GM04503 (cell line): ENCODE measurements at places on chromosomes 3 and 15.

DNA sequence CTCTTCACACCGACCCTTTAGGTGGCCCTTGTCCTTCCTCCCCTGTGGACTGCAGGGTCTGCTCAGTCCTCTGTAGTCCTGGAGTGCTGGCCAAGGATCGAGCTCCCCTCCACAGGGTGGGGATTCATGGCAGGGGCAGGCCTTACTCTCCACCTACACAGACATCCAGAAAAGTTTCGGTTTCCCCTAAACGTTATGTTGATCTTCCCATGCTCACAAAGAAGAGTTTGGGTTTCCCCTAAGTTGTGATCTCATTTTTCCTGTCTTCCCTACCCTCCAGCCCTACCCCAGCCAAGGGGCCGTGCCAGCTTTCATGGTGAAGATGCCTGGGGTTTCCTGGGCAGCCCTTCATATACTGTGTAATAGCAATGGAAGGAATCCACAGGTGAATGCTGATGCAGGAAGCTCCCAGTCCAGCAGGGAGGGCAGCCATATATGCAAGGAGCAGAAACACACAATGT lies 10.3 kb downstream of the STOML1 start:
- DNase-seq, result no peak

GRCh38 chr3:51568036-51568435 lies 29.5 kb downstream of the RAD54L2 start:
- no peak for DNase-seq

GRCh38 chr3:113546414-113546893 lies 14.1 kb downstream of the SIDT1 start:
- no peak for DNase-seq

DNA sequence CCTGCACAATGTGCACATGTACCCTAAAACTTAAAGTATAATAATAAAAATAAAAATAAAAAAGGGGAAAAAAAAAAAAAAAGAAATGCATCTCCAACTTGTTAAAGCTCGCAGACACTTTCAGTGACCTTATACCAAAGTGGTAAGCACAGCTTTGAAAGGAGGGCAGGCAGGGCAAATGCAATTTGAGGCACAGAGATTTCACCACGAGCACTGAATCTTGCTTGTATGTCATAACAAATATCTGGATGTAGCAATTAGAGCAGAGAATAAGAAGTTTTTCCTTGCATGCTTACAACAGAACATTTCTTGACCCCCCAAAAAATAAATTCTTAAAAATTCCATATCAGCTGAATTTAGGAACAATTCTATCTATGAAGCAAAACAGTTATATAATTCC lies 66.5 kb downstream of the FBN1 start:
- DNase-seq, result no peak

DNA sequence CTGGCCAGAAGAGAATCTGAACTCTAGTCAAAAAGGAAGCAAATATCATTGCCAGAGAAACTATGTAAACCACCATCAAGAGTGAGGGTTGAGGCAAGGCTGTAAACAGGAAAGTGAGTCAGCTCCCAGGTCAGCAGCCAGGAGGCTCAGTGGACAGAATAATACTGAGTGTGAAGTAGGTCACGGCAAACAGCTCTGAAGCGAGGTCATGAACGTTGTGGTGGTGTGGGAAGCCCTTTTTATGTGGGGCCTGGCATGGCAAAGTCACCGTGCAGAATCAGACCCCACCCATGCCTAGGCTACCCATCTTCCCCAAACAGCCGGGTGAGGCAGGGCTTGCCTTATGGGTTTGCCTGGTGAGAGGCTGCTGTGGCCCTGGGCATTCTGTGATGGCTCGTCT lies 43.9 kb downstream of the THBS1 start:
- peak; percentile 91 for DNase-seq

DNA sequence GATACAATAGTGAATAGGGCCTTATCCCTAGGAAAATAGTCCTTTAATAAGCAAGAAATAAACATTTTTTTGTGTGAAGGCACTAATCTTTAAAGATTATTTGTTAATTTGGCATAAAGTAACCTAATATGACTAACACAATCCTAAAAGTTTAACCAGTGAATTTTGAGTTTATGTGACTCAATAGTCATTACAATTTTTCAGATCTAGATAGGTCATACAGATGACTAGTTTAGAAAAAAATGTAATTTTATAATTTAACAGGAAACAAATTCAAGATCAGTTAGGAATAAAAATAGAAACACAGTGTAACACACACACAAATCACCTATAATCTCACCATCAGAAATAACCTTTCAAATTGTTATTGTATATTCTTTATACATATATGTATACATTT lies 620.7 kb upstream of the ALCAM start:
- DNase-seq, result no peak

- DNase-seq, result no peak
These were observed 2.4 kb downstream of the VGLL4 start for GRCh38 chr3:11641316-11641682.

GRCh38 chr3:122916084-122916483 lies 111.5 kb downstream of the SEMA5B start:
- DNase-seq, result no peak

- DNase-seq, result no peak
These were observed 30.3 kb upstream of the SETD2 start for GRCh38 chr3:47193871-47194859.

DNA sequence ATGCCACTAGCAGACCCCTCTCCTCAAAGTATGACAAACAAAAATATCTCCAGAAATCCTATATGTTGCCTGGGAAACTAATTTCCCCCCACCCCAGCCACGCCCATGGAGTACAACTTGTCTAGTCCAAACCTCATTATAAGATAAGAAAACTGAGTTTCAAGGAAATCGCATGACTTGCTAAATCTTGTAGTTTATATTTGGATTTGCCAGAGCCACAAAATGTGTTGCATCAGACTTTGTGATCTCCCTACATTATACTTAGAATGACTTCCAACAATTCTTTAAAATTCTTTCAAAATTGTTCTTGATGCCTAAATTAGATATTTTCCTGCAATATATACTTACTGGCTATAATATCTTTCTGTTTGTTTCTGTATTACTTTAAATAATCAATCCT lies 1034.4 kb downstream of the IGSF11 start:
- no peak for DNase-seq

GRCh38 chr3:114126461-114126860 lies 52.4 kb downstream of the DRD3 start:
- no peak for DNase-seq

DNA sequence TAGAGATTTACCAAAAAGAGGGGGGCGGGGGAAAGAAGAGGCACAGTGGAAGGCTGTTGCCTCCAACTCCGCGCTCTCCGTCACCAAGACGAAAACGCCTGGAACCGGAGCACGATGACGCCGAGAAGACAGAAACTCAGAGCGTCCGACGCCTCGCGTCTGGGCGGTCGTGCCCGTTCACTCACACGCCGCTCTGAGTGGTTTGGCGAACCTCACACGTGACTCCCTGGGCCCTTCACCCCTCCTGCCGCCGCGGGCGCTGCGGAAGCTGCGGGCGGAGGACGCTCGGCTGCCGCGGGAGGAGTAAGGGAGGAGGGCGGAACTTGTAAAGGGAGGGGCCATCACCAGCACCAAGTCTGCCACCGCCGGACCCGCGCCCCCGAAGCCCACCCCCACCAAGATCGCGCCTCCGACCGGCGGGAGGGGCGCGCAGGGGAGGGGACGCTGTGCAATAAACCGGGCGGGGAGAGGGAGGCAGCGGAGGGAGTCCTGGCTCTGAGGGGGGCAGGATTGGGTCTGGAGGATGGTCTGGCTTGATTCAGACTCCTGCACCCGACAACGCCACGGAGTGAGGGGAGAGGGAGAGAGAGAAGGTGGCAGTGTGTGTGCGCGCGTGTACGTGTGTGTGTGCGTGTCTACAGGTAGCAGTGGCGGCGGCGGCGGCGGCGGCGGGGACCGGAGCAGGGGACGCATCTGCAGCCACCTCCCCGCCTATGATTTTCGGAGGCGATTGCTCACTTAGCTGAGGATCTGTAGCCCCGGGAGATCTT lies 1.9 kb upstream of the NLGN1 start:
- peak; percentile 64 for DNase-seq

DNA sequence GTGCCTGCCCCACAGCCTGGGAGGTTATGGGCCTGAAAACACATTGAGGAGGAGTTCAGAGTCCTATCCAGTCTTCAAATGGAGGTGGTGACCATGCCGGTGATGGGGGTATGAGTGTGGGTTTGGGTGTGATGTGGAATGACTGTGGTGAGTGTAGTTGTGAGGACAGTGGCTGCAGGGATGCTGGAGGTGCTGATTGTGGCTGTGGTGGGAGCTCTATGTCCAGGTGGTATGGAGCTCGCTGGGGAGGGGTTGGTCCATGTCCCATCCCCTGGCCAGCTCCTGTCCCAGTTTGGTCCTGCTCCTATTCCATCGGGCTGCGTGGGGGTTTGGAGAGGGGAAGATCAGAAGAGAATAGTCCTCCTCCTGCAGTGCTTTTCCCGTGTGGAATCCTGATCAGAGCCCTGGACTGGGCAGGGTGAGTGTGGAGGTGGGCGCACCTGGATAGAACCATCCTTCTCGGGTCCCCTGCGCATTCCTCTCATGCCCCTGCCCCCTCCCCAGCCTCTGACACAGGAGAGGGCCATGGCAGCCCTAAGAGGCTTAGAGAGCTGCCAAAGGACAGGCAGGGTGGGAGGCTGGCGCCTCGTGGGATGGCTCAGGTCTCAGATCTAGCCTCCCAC lies 23.0 kb upstream of the GOLGA6C start:
- no peak for DNase-seq

GRCh38 chr3:129625072-129625874 lies 18.8 kb upstream of the PLXND1 start:
- no peak for DNase-seq

DNA sequence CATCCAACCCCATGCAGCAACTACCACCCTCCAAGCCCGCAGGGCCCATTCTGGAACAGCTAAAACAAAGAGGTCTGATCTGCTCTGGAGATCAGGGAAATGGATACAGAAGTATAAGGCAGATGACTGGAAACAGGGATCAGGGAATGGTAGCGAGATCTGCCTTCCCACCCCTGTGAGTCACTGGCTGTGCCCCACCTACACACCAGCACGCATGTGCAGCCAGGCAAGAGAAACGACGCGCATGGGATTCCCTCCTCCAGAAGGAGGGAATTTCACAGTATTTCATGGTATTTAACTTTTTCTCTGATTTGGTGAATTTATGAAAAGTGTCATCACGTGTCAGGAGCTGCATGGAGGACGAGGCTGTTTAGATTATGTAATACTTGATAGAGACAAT lies 116.7 kb downstream of the ARRDC4 start:
- DNase-seq, result no peak

DNA sequence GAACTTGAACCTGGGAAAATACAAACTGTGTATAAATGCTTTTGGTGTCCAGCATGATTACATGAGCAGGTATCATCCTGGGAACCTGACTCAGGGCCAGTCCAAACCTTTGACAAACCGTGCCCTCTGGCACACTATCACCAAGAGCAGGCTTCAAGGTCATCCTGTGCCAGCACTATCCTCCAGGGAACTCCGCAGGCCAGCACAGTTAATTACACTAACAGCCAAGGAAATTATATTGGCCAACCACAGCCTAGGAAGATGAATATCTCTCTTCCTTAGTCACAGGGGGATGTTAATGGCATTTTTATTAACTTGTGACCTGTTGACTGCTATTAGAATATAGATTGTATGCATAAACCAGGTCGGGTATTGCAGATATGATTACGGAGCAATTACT lies 262.0 kb downstream of the TUSC7 start:
- no peak for DNase-seq

- DNase-seq, result no peak
These were observed 14.4 kb downstream of the EFCC1 start for GRCh38 chr3:129015388-129016105.

- no peak for DNase-seq
These were observed 48.7 kb downstream of the MYH15 start for GRCh38 chr3:108461661-108462111.

- DNase-seq, result no peak
These were observed 148.8 kb upstream of the NDN start for GRCh38 chr15:23835953-23836352.

DNA sequence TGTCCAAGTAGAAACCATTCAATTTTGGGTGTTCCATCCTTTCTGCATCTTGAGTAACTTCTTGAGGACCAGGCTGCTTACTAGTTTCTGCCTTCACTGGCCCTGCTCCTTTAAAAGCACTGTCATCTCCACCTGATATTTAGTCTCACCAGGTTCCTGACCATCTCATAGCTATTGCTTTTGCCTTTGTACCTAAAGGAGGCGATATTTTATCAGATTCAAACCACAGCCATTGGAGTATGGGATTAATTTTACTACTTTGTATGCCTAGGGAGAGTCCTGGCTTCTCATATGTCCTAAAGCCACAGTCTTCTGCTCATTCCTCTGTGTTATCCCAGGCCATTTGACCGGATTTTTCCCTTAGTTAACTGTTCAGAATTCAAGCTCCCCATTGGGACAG lies 51.8 kb upstream of the RFX7 start:
- DNase-seq, result no peak

- DNase-seq, result no peak
These were observed 1233.9 kb upstream of the ALCAM start for GRCh38 chr3:104132566-104133403.

GRCh38 chr3:127174284-127174683 lies 18.6 kb upstream of the PRR23E start:
- DNase-seq, result no peak

GRCh38 chr3:177468816-177469215 lies 271.5 kb upstream of the TBL1XR1 start:
- DNase-seq, result no peak

DNA sequence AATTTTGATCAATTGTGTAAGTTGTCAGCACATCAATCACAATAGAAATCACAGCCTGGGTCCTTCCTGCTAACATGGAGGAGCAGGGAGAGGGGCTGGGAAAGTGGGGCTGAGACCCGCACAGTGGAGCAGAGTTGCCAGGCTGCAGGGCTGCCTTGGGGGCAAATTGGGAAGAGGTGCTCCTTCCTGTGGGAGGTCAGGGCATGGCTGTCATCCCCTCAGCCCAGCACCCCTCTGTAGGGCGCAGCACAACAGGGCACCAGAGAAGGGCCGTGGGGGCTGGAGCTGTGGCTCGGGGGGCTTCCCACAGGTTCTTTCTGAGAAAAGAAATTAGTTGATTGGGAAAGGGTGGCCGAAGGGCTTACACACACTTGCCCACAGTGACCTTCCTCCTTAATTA lies 126.3 kb downstream of the NSMCE3 start:
- DNase-seq, result no peak

GRCh38 chr3:15292765-15293522 lies 39.4 kb downstream of the SH3BP5 start:
- no peak for DNase-seq

- no peak for DNase-seq
These were observed 292.1 kb downstream of the LSAMP start for GRCh38 chr3:116153174-116153573.
